Activated CD8-positive, alpha-beta memory T cell treated with anti-CD3 and anti-CD28 coated beads for 1 hour (primary cell): ENCODE measurements at places on chromosomes 7 and 10.

DNA sequence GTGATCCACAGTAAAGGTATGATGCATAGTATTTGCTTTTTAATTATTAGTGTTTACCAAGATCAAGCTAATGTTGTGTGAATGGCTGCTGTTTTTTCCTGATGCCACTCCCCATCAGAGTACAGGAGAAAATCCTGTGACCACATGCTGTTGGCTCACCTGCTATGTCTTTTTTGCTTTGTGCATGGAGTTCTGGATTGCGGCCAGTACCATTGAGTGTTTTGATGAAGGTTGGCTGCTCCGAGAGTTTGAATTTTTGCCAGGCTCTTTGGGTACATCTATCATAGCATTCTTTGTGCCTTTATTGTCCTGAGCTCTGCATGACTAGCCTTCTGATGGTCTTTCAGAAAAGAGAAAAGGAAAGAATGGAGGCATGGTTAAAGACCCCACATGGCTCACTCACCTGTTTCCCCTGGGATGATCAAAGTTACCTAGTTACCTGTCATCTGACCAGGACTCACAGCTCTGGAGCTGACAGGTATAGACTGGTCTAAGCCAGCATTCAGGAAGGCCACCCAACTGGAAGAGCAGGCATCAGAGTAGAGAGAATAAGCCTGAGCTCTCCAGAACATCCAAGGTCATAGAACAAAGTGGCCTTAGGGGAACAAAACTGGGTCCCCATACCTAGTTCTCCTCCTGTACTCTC is 11.8 kb upstream of the SGPL1 start:
- no peak for DNase-seq

DNA sequence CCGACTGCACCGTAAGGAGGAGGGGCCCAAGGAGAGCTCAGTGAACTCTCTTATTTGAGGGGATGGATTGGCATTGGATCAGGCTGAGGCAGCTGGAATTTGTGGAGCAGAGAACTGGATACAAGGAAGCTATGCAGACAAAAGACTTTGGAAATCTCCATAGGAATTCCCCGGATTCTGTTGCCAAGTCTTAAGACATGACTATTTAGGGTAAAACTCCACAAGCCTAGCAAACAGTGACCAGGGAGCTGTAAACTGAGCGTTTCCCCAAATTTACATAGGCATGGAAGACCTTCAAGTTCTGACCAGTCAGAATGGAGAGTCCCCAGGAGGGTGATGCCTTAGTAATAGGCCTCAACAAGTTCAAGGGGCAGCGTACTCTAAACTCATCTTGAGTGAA is 82.5 kb upstream of the PCBD1 start:
- no peak for DNase-seq

DNA sequence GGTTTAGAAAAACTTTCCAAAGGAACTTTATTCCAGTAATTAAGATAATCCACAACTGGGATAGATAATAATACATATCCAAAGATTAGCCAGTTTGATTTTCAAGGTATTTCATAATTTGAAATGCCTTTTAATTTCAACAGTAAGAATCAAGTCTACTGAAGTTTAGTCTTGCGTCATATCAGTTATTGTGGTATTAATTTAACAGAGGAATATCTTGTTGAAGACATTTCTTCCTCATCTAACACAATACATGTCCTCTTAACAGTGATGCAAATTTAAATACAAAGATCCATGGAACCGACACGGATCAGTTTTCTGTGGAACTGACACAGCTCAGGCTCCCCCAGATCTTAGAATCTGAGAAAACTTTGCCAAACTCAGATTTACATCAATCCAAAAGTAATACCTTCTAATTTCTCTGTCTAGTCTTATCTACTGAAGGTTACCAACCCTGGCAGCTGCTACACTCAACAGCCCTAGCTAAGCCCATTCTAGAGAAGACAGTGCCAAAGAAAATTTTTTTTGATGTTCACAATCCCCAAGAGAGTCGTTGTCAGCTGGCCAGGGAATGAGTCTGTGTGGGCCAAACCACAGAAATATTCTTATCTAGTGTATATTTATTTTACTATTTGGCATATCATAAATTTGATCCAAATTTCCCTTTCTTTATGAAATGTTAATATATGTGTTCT is 365.2 kb upstream of the MEOX2 start:
- no peak for DNase-seq

DNA sequence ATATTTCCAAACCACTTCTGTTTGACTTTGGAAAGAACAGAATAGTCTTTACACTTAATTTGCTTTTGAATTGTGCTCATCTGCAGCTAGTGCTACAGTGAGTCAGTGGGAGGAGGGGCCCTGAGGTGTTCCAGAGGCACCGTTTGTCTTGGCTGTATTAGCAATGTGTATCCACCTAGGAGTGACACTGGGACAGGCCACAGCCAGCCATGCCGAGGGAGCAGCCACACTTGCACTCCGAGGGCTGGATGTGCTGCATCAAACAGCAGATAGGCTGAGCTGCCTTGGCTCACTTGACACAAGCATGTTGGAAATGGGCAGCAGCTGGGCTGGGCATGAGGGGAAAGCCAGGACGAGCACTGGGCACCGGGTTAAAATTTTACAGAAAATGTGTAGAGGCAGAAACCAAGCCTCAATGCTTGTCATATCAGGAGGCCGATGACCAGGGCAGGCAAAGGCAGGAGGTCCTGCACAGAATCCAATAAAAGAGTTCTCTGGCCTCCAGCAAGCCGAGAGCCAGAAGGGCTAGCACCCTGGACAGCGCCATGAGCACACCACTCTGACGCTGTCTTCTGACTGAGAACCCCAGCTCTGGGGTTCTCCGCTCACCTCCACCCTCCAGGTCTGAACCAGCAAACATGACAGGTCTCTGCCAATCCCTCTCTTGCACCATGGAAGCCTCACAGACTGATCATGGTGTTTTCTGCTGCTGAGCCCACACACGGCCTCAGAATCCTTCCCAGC is 163.3 kb downstream of the GRID1 start:
- DNase-seq: no peak

DNA sequence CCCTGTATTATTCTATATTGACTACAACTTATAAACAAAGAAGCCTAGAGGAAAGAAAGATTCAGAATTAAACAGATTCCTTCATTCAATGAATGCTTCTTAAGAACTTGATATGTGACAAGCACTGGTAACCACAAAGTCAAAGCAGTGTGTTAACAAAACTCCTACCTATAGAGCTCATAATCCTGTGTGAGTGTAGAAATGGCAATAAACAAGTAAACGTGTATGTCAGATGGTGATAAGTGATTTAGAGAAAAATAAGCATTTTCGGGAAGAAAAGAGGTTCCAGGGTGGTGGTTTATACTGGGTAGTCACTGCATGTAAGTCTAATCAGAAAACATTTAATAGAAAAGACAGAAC is 141.3 kb downstream of the JMJD1C start:
- DNase-seq: no peak

DNA sequence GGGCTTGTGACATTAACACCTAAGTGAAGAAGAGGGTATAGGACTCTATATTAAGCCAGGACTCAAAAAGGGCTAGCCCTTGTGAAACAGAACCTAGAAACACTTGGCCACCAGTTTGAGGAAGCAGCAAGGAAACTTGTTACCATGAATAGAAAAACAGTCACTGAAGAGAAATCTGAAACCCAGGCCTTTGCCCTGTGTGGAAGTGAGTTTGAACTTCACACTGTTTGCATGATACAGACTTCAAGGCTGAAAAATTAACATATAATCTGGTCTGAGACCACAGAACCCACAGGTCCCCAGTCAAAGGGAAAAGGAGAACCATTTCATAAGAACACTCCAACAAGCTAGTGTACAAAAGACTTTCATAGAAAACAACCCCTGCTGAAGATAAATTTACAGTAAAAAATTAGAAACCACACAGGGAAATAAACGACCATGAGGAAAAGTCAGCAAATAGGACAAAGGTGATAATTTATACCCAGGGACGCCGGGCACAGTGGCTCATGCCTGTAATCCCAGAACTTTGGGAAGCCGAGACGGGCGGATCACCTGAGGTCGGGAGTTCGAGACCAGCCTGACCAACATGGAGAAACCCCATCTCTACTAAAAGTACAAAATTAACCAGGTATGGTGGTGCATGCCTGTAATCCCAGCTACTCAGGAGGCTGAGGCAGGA is 76.1 kb downstream of the SKIDA1 start:
- no peak for DNase-seq

DNA sequence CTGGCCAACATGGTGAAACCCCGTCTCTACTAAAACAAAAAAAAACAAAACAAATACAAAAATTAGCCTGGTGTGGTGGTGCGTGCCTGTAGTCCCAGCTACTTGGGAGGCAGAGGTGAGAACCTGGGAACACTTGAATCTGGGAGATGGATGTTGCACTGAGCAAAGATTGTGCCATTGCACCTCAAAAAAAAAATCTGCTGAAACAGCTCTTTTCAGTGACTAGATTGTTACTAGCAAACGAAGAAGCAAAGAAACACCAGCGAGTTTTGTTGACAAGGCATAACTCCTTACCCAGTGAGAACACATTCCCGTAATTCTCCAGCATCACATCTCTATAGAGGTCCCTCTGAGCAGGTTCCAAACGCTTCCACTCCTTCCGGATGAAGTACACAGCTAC is 6.7 kb downstream of the ZNF3 start:
- DNase-seq: no peak

DNA sequence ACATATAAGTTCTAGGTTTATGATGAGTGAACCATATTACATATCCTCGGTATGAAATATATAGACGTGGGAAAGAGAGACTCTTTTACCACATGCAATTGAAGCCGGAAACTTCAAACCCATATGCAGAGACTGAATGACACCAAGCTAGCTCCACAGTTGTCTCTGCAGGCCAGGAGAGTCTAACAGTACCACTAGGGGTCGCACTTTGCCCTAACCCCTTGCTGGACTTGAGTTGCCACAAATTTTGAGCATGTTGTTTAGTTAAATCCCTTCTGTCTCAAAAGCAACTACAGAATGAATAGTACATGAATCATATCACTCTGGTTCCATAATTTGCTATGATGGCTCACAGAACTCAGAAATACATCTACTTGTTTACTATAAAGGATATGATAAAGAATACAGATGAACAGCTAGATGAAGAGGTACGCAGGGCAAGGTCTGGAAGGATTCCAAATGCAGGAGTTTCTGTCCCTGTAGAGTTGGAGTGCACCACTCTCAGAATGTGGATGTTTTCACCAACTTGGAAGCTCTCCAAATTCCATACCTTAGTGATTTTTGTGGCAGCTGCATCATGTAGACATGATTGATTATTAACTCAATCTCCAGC is 112.4 kb upstream of the YAE1 start:
- DNase-seq: peak; percentile 2

DNA sequence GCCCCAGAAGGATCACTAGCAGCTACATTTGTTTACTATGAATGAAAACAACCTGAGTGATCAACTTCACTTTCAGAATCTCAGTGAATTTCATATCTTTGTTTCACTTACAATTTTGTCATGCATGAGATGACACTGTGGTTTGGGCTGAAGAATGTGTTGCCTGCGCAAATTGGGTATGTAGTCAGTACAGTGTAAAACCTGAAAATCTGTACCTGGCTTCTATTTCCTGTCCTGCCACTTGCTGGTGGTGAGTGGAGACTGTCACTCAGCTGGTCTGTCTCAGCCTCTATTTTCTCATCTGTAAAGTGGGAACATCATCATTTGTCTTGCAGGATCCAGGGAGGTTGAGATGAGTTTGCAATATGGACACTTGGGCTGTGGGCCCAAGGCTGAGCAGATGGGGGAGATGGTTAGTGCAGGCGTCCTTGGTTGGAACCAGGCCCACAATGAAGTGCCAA is 118.0 kb downstream of the WDFY4 start:
- DNase-seq: no peak

DNA sequence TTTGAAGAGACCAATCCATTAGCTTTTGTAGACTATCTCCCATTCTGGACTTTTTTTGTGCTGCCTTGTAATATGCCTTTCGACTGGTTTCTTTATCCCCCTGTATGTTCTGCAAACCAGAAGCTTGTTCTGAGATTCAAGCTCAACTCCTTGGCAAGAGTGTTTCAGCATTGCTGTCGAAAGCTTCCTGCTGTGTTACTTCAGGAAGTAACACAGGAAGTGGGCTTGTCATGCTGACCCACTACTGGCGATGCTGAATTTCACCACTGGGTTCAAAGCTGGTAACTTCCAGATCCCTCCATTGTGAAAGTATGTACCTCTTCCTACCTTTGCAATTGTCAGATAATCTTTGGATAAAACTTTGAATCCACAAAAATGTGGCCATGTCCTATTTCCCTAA is 57.9 kb upstream of the INSYN2A start:
- no peak for DNase-seq

DNA sequence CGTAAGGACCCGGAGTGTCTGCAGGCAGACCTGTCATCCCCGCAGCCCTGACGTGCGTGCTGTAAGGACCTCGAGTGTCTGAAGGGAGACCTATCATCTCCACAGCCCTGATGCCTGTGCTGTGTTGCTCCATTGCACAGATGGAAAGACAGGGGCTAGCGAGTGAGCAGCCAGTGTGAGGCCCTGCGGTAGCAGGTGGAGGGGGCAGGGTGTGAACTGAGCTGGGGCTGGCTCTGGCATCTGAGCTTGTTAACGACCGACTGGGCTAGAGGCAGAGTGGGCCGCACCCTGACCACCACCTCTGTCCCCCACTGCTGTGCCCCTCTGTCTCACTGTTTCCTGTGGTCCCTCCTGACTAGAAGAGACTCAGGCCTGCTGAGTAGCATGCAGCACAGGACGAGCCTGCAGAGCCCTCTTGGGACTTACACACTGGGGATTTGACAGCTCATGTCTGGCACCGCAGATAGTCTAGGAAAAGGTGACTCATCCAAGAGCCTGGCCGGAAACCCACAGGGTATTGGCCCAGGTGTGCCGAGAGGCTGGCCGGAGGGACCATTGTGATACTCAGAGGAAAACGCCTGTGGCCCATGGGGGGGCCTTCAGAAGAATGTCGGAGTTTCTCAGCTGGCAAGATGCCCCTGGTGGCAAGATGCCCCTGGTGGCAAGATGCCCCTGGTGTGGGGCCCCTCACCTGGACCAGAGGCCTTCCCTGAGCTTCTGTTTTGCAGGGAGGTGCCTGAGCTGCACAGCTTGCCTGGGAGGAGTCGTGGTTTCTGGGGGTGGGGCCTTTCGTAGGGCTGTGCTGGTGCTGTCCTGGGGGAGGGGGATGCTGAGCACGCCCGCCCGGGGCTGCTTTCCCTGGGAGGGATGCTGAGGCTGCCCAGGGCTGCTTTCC is 34.3 kb downstream of the INPP5A start:
- DNase-seq: no peak

DNA sequence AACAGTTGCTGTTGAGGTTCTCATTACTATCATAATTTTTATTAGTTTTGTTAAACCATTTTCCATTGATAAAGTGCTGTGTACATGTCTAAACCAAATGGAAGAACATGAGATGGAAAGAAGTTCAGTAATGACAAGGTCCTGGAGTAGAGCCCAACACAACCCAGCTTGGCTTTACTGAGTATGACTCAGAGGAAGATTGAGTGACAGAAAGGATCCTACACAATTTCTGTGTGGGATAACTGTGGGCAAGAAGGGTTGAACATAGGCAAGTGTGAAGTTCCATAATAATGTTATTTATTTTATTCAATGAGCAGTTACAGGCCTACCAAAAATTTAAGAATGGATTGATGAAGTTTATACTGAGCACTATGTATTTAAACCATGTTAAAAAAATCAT is 15.9 kb downstream of the PRKG1 start:
- DNase-seq: no peak
